ENCODE measurements at places on chromosomes 12 and 14.
A peak's percentile ranks its signal among the peaks of the same experiment; 100 is the strongest.

GRCh38 chr14:91125271-91125660 lies 11.4 kb downstream of the DGLUCY start:
- no peak for DNase-seq

- no peak for DNase-seq
Observed at GRCh38 chr14:105505101-105505500, 14.1 kb downstream of the TEDC1 start.

DNA sequence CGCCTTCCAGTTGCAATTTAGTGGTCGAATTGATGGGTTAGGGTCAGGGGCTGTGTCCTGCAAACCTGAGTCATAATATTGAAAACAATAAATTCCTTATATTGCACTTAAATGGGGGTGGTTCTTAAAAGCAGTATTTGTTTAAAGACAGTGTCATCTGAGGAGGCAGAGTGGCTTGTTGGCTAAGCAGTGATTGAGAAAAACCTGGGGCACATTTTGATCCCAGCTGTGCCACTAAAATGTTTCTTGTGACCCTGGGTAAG lies 48.4 kb downstream of the FBXW8 start:
- no peak for DNase-seq

- DNase-seq: no peak
Observed at GRCh38 chr12:62928632-62929031, 6.3 kb downstream of the PPM1H start.

DNA sequence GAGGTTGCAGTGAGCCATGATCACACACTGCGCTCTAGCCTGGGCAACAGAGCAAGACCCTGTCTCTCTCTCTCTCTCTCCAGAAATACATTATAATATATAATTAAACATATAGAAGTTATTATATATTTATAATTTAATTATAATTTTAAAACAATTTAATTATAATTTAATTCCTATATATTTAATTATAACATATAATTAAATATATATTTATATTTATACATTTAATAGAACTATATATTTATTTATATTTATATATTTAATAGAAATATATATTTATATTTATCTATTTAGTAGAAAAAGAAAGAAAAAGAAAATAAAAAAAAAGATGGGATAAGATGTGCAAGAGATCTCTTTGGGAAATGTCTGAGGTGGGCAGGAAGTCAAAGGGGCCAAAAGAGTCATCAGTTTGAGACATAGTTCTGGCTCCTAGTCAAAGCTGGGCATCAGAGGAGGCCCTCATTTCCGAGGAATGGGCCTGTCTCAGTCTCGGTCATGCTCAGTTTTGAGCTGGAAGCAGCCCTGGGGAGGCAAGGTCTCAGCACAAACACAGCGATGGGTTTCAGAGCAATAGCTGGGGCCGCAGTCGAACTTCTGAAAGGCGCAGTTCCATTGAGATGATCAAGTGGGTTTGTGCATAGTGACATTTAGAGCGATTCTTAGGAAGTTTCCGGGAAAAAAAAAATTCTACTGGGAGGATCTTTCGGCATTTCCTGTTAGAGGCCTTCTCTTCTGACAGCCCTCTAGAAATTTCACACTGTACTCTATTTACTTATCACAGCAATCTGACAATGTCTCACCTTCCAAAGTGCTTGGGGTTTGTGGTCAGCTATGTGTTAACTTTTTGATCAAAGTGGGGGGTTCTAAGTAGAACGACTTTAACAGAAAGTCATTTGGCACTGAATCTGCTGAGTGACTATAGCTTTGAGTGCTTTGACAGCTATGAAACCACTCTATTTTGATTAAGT lies 58.7 kb upstream of the GZMB start:
- DNase-seq: no peak

- no peak for DNase-seq
Observed at GRCh38 chr12:18158774-18159557, 69.0 kb upstream of the RERGL start.

DNA sequence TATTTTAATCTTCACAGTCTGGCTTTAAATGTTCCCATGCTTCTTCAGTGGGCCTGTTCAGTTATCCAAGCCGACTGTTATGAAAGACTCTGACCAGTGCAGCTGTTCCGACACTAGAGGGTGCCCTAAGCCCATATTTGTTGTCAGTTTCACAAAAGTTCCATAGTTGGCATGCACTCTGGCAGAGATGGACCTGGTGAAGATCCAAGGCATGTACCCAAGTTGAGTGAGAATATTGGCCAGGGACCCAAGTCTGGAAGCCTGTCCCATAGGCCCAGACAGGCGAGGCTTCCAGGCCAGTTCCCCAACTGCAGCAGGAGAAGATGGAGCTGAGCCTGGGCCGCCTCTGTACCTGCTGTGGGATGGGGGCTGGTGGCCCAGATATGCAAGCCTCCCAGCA lies 27.4 kb upstream of the GUCY2C start:
- peak; percentile 31 for DNase-seq

DNA sequence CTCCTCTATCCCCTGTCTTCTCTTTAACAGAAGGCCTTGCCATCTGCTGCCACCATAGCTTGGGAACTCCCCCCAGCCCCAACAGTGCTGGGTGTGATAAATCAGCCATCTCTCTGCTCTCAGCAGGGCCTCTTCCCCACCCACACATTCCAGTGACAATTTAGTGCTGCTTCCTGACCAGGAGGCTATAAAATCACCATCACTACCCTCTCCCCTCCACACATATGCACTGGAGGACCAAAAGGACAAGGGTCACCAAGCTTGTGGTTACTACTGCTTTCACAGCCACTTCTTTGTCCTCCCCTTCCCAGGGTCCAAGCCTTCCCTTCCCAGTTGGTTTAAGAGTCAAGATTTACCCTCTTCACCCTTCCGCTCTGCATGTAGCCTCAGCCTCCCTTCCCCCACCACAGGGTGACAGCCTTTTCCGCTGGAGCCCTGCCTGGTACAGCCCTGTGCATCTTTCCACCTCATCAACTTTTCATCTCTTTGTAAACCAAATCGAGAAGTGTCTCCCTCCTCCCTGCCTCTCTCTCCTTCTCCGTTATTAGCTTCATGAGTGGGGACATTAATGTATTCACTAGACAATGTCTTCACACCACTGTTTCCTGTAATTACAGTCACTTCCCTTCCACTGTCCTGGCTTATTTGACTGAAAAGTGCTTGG lies 9.4 kb downstream of the PSMB5 start:
- no peak for DNase-seq

- DNase-seq: no peak
Observed at GRCh38 chr14:103692871-103693270, 22.4 kb downstream of the XRCC3 start.

- DNase-seq: no peak
Observed at GRCh38 chr12:2902272-2902880, 11.7 kb downstream of the TULP3 start.
